Stimulated activated CD4-positive, alpha-beta T cell treated with anti-CD3 and anti-CD28 coated beads, Interleukin-2, amount 100 ng/mL, for 48 hours (primary cell): ENCODE measurements at places on chromosomes 3 and 15.

DNA sequence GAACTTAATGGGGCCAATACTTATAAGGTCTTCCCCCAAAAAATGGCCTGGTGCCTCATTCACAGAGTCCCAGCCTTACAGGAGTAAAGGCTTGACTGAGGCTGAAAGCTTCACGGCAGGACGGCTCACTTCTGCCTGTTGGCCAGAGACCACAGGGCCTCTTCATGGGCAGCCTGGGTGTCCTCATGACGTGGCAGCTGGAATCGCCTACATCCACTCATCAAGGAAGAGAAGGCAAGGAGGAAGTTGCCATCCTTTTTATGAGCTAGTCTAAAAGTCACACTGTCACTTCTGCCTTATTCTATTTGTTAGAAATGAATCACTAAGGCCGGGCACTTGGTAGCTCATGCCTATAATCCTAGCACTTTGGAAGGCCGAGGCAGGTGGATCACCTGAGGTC lies 89.3 kb upstream of the DGKG start:
- DNase-seq: no peak

DNA sequence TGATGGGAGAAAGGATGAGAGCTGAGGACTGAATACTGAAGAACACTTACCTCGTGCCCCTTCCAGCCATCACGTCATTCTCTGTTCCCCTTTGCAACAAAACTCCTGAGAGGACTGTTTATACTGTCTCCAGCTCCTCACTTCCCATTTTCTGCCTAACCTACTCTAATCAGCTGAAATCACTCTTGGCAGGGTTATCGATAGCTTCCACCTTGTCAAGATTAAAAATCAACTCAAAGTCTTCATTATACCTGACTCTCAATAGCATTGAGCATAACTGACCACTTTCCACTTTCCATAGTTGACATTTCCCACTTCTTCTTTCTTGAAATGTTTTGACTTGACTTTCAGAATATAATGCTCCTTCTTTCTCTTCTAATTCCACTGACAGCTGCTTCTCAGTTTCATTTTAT lies 4.3 kb downstream of the BTBD1 start:
- no peak for DNase-seq

DNA sequence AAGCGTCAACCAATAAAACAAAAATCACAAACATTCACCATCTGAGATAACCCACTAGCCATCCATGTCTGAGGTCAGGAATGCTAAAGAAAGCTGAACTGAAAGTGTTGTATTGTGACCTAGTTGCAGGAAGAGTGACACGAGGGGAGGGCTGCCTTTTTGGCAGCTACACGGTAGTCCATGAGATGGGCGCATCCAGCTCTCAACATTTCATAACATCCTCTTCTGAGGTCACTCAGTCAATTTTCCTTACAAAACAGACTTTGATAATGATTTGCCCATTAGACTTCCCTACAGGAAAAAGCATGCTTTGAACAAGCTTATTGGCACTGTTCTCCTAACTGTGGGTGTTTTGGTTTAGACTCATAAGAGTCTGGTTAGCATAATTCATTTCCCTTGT lies 15.4 kb upstream of the SHF start:
- no peak for DNase-seq

DNA sequence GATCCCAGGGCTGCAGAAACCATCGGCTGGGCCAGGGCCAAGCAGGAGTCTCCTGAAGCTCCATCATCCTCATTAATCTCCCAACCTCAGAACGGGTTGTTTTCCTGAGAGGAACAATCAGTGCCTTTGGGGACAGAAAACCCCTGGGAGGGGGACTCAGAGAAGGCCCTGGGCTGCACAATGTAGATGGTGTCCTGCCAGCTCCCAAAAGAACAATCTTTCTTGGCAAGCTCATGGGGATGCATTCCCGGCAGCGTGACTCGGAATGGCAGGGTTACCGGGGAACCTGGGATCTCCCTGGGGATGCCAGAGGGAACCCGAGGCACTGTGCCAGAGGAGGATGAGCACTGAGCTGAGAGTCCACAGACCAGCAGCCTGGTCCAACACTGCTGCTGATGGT lies 72.1 kb upstream of the ATP2B2 start:
- no peak for DNase-seq

GRCh38 chr3:22671848-22672247 lies 531.3 kb upstream of the UBE2E2 start:
- DNase-seq: no peak

DNA sequence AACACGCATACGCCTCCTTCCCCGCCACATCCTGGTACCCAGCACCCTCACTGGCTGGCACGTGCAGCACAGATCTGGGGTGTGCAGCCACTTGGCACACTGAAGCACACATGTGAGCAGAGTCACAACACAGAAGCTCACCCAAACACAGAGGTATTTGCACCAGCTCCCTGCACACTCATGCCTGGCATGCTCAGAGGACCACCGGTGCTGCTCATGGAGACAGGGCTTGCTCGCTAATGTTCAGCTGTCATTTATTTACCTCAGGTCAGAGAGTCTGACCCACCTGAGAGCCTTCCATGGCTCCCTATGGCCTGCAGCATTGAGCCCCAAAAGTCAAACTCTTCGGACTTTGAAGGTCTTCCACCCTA lies 70.4 kb downstream of the ADAMTS7 start:
- DNase-seq: no peak

GRCh38 chr3:25235031-25235430 lies 193.0 kb upstream of the RARB start:
- DNase-seq: no peak

GRCh38 chr3:73431183-73431900 lies 193.4 kb downstream of the PDZRN3 start:
- DNase-seq: no peak

- no peak for DNase-seq
These were observed 758.0 kb downstream of the NTRK3 start for GRCh38 chr15:87498560-87498959.

- no peak for DNase-seq
These were observed 560.1 kb downstream of the NLGN1 start for GRCh38 chr3:173957646-173958045.

- no peak for DNase-seq
These were observed 220.3 kb upstream of the STT3B start for GRCh38 chr3:31312400-31312799.

DNA sequence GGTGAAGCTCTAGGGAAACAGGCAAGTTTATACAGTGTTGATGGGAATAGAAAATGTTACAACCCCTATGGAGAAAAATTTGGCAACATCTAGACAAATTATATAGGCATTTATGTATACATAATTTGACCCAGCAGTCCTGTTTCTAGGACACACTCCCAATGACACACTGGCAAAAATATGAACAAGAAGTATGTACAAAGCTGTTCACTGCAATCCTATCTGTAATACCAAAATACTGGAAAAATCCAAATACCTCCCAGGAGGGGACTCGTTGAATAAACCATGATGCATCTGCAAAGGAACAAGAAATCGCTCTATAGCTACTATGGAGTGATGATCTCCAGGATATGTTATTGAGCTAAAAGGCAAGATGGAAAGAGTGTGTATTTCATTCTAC lies 8.5 kb downstream of the BFSP2 start:
- DNase-seq: no peak

DNA sequence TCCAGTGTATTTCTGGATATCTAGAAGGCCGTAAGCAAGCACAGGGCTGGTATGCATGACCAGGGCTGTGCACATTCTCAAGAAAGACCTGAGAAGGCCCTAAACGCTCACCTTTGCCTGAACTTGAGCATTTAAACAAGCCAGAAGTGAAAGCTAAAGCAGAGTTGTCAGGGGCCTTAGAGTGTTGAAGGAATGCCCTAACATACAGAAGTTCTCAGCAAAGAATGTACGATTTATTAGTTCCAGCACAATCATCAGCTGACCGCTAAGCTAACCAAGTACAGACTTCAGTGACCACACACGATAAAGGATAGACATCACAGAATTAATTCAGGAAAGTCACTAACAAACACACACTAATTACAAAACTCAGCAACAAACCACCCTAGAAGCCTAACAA lies 8.7 kb downstream of the HLTF start:
- DNase-seq: no peak

DNA sequence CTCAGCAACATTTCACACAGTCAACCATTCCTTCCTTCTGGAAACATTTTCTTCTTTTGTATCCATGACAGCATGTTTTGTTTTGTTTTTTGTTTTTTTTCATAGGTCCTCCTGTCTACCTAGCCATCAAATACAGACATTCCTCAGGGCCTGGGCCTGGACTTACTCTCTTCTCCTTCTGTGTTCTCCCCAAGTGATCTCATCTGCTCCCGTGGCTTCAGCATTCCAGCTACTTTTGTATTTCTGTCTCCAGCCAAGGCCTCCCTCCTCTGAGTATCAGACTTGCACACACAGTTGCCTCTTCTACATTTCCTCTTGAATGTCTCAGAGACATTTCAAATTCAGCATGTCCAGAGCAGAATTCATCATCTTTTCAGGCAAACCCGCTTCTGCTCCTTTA lies 82.4 kb downstream of the HCN4 start:
- no peak for DNase-seq

GRCh38 chr3:29484633-29485032 lies 203.8 kb downstream of the RBMS3 start:
- DNase-seq: no peak

DNA sequence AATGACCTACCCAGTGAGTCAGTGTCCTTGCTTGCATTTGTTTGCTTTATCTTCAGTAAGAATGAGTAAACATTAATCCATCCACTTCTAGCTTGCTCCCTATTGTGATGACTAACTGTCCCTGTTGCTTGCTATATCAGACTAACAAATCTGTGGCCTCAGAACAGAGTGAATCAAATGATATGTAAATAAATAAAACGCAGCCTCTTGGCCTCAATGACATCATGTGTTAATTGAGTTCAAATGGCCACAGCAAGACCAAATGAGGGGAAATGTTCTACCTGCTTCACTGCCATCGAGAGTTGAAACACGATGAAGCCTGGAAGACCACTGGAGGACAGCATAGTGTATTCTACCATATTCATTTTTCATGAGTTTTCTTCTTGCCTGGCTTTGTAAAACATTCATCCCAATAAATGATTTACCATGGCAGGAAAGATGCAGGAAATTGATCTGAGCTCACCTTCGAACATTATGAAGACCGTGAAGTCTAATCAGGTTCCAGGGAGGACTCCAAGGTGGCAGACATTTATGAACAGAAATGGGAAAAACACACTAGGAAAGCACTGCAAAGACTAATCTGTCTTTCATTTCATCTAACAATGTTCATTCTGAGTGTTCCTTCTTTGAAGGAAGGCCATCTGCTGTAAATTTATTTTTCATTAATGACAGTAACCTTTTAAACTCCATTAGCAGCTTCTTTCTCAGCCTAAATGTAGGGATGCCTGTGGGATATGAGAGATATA lies 1144.5 kb downstream of the TUSC7 start:
- no peak for DNase-seq

DNA sequence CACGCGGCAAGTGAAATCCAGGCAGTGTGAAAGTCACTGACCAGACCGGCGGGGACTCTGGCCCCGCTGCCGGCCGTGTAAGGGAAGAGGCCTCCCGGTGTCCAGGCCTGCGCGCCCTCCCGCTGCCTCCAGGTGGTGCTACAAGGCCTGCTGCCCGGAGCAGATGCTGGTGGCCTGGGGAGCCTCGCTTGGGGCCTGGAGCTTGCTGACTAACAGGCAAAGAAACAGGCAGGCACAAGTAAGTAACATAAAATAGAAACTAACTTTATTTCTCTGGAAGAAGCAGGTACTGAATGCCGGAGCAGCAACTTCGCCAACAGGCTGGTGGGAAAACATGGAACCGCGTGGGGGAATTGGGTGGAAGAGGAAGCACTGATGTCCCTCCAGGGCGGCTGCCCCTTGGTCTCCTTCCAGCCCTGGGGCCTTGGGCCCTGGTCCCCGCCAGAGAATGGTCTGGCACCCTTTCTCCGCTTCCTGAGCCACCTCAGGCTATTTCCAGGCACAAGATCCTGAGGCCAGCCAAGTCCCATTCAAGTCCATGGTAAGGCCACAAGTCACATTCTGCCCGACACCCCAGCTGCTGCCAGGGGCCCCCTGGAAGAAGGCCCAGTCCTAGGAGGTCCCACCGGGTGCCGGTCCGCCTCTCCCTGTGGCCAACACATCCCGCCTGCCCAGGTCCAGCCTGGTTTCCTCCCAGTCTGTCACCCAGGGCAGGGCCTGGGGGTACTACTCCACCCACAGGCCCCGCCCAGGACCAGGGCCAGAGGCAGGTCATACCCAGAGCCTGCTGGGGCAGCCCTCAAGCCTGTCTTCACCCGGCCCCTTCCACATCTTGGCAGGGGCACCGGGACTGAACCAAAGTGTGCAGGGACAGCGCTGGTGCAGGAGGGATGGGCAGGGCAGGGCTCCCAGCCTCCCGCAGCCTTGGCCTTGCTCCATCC lies 45.0 kb downstream of the TNK2 start:
- DNase-seq: peak; percentile 55

DNA sequence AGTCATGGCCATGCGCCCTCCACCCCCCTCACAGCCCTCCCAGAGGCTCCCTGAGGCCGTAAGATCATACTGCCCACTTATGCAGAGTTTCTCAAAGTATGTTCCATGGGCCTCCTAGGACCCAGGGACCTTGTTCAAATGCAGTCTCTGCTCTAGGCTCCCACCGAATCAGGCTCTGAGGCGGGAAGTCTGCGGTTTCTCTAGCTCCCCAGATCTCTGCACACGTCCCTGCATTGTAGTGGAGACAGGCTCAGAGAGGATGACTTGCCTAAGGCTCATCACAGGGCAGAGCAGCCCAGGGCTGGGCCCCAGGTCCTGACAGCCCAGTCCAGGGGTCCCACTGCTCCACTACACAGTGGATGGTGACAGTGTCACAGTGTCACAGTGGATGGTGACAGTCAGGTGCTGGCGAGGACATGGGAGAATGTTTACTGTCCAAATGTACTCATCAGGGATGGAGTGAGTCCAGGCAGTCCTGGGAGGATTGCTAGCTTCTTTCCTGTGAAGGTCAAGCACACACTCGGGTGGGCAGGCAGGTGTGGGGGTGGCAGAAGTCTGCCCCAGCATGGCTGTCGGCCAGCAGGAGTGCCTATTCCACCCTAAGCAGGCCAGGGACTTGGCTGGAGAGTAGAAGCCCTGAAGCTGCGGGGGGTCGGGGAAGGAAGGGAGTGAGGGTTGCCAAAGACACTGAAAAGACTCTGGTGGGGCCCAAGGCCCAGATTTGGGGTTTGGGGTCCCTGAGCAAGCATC lies 12.4 kb downstream of the ANKRD63 start:
- no peak for DNase-seq

DNA sequence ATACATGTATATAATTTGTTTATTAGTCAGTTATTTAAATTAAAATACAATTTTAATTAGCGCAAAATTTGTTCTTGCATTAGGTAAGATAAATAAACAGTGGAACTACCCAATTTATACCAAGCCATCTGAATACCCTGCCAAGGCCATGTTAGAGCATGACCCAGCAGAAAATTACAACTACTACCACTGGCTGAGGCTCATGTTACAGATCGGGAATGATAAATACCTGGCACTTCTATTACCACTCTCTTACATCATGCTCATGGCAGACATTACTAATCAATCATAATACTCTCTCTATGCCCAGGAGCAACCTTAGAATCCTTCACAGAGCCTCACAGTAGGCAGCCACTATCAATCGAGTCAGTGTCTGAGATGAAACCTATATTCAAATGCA lies 21.2 kb upstream of the LMOD3 start:
- DNase-seq: no peak

GRCh38 chr3:177977381-177978158 lies 558.7 kb upstream of the KCNMB2 start:
- no peak for DNase-seq

GRCh38 chr3:35639254-35640186 lies at the start of gene ARPP21:
Gene ARPP21, plus strand, starts transcription at chr3:35639525. Its CDS starts 42,227 bp downstream, at chr3:35681752.
- DNase-seq: no peak
